ENCODE measurements at places on chromosomes 3 and 15.

- DNase-seq: no peak
Observed at GRCh38 chr3:95218484-95218883, 1155.6 kb downstream of the NSUN3 start.

- DNase-seq: no peak
Observed at GRCh38 chr3:86249833-86250232, 741.1 kb downstream of the VGLL3 start.

DNA sequence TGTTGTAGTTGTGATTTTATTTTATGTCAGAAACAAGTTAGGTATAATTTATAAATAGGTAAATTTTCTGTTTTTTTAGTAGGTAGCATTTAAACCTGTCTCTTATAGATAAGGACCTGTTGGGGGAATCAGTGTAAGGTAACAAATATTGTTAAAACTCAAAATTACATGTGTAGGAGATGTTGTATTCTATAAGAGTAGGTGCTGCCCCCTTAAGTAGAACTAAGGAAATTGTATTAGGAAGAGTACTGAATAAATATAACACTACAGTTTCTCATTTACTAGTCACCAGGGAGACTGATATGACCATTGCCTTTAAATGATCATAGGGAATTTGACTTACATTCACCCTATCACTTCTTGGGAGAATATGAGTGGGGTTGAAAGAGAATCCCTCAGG, 31.2 kb downstream of the SLC25A36 start:
- no peak for DNase-seq

- DNase-seq: no peak
Observed at GRCh38 chr3:171827836-171828458, 15.2 kb upstream of the TMEM212 start.

GRCh38 chr3:186640473-186640818, 247 bp downstream of the FETUB start:
- no peak for DNase-seq

DNA sequence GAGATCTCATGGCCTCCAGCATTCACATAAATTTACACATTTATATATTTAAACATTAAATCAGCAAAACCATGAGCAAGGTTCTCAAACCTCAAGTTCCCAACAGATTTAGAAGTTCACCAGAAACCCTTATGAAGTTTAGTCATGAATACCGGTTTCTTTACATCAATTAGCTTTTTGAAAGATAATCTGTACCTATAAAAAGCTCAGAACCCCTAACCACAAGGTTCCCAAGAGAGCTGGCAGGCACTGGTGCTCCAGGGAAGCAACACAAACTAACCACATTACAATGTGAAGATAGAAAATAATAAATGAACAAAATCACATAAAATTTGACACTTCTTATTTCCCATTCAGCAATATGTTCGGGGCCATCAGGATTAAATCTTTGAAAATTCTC, 150.9 kb downstream of the FBN1 start:
- no peak for DNase-seq

DNA sequence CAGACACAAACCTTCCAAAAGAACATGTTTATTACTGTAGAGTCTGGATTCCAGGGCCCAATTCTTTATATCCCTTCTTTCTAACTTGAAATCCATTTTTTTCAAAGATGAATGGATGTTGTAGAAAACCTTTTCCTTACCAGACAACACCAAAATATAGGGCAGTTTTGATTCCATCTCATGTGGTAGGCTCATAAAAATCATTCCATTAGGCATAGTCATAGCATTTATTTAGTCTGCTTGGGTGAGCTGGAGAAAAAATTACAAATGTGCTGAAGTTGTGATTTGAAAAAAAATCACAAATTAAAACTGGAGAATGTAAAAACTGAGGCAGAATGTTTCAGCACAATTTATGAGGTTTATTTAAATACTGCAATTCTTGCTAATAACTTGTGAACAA, 199.3 kb upstream of the TBC1D5 start:
- DNase-seq: no peak

GRCh38 chr3:158911586-158911985, 109.7 kb downstream of the MFSD1 start:
- DNase-seq: no peak

DNA sequence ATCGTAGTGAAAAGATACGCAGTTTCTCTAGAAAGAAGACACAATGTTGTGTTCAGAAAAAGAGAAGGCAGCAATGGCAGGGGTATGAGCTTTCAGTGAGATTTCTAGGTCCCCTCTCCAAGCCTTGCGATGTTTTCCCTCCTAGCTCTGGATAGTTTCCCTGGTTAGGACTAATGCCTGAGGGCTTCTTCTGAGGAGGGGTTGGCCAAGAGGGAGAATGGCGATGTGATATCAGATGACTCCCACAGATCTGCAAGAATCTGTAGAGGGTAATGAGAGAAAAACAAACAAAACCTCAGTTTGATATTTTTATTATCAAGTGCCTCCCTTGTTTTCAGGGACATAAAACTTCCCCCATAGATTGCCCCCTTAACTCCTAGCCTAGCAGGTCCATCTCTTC, 4.1 kb upstream of the CLDN1 start:
- DNase-seq: no peak

DNA sequence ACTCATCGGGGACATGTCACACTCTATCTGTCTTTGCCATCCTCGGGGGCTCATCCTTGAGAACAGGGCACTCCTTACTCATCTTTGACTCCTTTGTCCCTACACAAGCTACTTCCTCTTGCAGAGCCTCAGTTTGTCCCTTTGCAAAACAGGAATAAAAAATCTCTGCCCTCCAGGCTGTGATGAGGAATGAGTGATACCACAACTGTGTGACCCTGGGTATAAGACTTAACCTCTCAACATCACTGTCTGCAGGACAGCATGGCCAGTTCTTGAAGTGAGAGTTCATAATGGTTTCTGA, 48.5 kb downstream of the IQSEC1 start:
- DNase-seq: no peak

DNA sequence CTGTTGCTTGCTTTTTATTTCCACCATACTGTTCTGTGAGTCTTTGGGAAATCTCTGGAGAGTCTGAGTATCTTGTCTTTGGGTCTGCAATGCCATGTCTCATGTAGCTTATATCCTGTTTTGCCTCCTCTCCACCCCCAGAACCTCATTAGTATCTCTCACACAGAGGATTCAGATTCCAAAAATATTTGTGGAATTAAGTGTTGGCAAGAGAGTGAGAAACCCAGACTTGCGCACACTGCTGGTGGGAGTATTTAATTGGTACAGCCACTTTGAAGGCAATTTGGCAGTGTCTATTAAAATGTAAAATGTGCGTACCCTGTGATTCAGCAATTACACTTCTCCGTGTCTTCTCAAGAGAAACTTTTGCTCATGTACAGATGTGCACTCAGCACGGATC, 68.6 kb downstream of the ZNF621 start:
- DNase-seq: no peak

- no peak for DNase-seq
Observed at GRCh38 chr3:16382845-16383244, 117.8 kb downstream of the OXNAD1 start.

- no peak for DNase-seq
Observed at GRCh38 chr15:37619358-37620042, 314.9 kb upstream of the TMCO5A start.

- DNase-seq: no peak
Observed at GRCh38 chr15:60323322-60323721, 74.5 kb downstream of the ANXA2 start.

DNA sequence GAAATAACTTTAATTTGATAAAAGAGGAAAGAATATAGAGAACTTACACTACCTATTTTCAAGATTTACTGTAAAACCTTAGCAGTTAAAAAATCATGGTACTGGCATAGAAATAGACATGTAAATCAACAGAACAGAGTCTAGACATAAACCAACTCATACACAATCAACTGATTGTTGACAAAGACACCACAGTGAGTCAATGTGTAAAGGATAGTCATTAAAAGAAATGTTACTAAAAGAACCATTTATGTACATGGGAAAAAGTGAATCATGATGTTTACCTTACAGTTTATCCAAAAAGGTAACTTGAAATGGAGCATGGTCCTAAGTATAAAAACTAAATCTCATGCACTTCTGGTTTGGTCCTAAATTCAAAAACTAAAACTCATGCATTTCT, 847.4 kb downstream of the IGSF11 start:
- no peak for DNase-seq

- DNase-seq: peak; percentile 93
Observed at GRCh38 chr3:193592841-193593667, at the start of gene OPA1. OPA1 (plus strand) TSS chr3:193593208; CDS start chr3:193593378, 170 bp downstream.

DNA sequence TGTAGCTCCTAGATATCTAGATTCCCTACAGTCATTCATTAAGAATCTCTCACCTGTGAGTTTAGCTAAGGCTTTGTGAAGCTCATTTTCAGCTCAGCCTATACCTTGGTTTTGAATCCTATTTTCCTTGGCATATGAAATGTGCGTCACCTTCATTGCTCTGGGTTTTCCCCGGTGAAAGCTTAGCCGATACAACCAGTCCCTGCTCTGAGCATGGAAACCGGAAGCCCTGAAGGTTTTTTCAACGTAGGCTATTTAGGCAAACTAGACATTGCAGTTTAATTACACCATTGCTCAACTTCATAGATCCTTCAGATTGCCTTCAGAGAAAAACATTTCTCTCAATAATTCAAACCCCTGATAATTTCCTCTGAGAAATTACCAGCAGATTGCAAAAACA, 206.8 kb upstream of the TPRG1 start:
- no peak for DNase-seq

DNA sequence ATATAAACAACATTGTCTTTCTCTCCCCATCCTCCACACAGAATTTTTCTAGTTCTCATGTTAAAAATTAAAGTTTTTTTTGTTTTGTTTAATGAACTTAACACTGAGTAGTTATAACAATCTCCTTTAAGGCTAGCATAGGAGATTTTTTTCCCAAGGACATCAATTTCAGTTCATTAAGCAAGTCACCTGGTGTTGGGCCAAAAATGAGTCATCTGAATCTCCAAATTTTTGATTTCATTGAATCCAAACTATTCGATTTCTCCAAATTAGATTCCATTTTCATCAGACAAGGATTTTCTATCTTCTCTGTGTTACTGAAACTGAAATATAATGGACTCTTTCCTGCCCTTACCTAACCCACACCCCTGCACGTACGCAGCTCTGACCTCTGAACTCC, 631.4 kb upstream of the MDFIC2 start:
- DNase-seq: no peak

- DNase-seq: no peak
Observed at GRCh38 chr15:29696950-29697738, 125.1 kb downstream of the TJP1 start.

- DNase-seq: no peak
Observed at GRCh38 chr3:194971009-194971408, 285.3 kb downstream of the FAM43A start.

- no peak for DNase-seq
Observed at GRCh38 chr3:126529585-126530170, 5.7 kb downstream of the CHST13 start.

GRCh38 chr3:9473496-9474065, 76.2 kb downstream of the SETD5 start:
- no peak for DNase-seq

DNA sequence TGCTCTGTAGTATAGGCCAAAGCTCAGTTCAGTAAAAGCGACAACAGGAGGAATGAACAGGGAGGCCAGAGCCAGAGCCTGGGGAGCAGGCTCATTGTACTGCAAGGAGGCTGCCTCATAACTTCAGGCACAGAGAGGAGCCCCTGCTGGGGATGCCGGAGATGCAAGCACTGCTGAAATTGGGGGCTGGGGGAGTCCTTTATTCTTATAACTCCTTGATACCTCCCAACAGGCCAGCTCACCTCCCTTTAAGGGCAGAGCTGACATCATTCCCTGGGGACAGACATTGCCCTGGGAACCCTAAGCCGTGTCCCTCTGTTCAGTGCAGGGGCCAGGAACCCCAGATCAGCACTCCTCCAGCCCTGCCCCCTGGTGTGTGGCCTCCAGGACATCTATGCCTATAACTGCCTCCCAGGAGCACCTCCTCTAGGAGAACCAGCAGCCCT, 83.8 kb upstream of the MRPS22 start:
- DNase-seq: no peak

- DNase-seq: no peak
Observed at GRCh38 chr15:90982135-90982534, 12.2 kb downstream of the PRC1 start.

- no peak for DNase-seq
Observed at GRCh38 chr3:55796533-55796932, 309.4 kb upstream of the WNT5A start.

DNA sequence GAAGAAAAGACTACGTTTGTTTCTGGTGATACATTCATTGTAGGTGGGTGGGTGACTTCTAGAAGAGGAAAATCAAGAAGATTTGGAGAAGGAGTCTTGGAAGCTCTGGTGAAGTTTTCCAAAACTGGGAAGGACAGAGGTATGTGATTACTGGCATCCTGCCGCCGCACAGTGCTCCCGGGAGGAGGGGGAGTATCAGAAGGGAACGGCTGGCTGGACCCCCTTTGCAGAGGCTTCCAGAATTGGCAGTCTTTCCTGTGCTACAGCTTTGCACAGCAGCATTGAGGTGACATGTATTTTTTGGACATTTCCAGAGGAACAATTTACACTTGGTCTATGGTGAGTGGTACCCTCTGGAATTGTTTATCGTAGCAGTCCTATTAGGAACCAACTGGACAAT, 75.7 kb upstream of the EOMES start:
- no peak for DNase-seq

- DNase-seq: no peak
Observed at GRCh38 chr3:184466413-184466960, 86.6 kb downstream of the CHRD start.

DNA sequence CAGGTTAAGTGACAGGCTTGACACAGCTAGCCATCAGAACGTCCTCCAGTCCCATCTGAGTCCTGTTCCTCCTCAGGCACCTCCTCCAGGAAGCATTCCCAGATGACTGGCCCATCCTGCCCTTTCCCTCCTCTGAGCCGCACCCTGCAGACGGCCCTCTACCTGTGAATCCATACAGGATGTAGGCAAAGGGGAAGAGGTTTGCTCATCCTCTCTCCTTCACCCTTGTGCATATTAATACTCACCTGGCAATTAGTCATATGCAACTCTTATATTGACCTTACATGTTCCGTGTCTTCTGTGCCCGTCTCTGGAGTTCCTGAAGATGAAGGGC, 61.9 kb downstream of the SMAD3 start:
- no peak for DNase-seq

DNA sequence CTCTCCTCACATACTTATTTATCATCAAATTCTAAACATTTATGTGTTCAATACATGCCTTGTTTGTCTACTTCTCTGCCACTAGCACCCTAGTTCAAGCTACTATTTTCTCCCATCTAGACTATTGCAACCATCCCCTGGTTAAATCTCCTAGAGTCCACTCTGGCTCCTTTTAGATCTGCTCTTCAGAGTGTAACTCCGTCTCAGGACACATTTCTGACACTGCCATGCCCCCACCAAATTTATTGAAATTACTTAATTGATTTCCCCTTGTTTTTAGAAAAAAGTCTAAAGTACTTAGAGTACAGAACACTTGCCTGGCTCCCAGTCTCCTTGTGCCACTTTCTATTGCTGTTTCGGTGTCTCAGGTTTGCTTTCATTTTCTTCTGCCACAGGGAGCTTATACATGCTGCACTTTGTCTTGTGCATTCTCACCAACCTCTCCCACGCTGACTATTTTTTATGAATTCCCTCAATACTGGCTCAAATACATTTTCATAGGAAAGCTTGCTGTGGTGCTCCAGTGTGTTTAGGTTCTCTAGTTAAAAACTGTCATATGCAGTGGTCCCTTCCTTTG, 792.3 kb downstream of the DIPK2A start:
- DNase-seq: no peak
